Cortex of kidney (tissue), 1 donor: ENCODE measurements at places on chromosomes 7 and 10.

GRCh38 chr7:83921941-83922607, 272.5 kb downstream of the SEMA3A start:
- DNase-seq, result no peak

GRCh38 chr10:23358357-23358756, 13.8 kb upstream of the C10orf67 start:
- DNase-seq, result no peak

GRCh38 chr7:3896169-3896765, 595.2 kb downstream of the SDK1 start:
- no peak for DNase-seq

DNA sequence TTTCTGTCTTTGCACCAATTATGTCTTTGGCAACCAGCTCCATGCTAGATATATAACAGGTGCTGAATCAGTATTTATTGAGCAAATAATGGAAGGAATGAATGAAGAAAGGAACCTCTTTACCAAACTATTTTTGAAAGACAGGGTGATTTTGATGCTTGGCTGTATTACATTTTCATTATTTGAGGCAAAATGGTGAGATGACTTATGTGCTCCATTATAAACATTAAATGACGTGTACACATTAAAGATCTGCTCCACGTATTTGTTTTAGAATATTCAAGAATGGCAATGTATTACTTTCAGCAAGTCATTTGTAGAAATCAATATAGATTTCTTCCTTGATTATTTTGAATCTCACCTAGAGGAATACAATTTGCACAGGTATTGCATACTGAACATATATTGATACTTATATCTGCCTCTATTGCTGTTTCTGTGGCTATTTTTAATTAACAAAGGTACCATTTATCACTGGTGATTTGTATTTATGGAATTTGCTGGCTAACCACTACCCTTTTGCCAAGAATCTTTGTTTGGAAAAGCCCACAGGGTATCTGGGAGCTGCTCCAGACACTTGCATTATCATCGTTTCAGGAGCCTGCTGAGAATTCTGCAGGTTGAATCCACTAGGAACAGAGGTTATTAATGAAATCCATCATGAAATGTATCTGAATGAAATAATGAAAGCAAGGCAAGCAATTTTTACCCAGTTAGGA, 92.2 kb downstream of the SEMA3C start:
- no peak for DNase-seq

DNA sequence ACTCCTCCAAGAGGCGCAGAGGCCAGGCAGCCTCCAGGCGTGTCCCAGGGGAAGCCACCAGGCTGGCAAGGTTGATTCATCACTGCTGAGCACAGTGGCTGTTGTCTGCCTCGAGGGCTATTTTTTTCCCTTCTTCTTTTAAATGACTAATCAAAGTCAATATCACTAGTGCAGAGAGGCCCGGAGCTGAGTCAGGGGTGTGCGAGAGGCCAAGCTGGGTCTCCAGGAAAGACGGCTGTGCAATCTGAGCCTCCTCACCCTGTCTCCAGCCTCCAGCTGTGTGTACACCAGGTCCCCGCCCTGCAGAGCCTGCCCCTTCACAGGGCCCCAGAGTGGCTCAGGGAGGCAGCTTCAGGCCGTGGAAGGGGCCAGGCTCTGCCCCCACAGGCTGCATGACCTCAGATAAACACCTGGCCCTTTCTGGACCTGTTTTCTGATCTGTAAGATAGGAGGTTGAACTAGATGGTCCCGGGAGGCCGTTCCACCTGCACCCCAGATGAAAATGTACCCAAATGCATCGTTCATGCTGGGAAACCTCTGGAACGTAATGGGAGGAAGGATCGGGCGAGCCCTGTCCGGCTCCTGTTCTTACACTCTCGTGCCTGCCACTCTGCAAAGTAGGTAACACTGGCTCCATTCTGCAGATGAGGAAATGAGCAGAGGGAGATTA, 3.7 kb downstream of the STX1A start:
- DNase-seq, result no peak

DNA sequence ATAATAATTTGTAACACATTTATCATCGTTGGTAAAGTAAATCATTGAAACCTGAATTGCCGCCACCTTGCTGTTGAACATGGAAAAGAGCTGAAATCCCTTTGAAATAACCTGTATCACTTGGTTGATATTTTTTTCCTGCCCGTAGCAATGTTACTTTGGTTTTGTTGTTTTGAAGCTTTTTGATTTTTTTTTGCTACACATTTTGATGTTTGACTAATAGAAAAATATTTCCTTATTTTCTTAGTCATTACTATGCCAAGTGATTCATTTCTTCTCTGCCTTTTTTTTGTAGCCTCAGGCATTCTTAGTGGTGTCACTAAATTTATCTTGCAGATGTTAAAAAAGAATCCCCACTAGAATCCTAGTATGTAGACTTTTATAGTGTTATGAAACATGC, 235.1 kb upstream of the MEOX2 start:
- DNase-seq, result no peak

DNA sequence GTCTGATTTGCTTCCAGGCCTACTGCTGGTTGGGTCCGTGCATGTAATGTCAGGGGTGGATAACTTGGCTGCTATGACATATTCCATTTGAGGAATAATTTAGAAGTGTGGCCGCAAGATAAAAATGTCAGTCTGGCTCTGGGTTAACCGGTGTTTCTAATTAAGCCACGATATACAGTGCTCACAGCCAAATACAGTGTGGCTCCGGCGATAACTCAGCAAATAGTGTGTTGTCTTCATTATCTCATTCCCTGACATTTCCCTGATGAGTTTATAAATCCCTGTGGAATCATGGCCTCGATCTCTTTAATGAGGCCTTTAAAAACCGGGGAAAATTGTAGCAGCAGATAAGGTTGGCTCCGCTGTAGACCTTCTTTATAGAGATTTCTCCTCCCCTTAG, 1125.0 kb downstream of the TYW1 start:
- DNase-seq, result no peak

DNA sequence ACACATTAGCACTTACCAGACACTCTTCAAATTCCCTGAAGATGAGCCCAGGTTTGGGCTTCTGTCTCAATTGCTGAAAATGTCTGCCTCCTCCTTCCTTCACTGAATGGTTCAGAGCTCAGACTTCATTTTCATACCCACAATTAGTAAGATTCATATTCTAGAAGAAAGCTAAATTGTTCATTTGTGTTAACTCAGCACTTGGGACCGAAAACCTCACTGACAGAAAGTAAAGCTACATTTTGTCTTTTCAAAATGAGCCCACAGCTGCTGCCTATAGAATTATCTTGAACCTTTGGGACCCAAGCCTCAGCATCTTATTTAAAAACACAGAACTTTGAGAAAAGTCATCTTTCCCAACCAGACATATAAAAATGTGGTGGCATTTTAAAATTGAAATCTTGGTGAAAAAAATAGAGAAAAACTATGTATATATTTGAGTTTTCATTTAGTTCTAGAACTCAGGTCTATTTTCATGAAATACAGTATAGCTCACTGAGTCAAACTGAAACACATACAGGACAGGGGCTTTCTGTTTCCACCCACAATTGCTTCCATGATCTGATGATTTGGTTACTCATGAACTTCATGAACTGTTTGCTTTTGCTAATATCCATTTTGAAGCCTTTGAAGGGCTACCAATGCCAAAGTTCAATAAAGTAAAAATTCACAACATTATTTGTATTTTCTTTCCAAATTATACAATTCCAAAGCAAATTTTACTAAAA, 119.1 kb upstream of the PFKP start:
- no peak for DNase-seq

DNA sequence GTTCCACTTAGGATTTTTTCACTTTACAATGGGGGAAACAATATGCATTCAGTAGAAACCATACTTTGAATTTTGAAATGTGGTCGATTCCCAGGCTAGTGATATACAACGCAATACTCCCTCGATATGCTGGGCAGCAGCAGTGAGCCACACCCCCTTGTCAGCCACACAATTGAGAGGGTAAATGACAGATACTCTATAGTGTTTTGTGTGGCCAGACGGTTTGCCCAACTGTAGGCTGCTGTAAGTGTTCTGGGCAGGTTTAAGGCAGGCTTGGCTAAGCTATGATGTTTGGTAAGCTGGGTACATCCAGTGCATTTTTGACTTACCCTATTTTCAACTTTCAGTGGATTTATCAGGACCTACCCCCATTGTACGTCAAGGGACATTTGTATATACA, 169.6 kb upstream of the KIAA1217 start:
- no peak for DNase-seq

GRCh38 chr7:155269766-155270585, 27.7 kb upstream of the INSIG1 start:
- no peak for DNase-seq
